Memory B cell (primary cell): ENCODE measurements at places on chromosomes 5 and 9.

GRCh38 chr9:70091572-70091971, 47.9 kb downstream of the MAMDC2 start:
- H3K27ac ChIP-seq: no peak overlapping the region
- peaks cover 6% of the 10 kb centered on the region for H3K27me3 ChIP-seq
- H3K4me3 ChIP-seq: no peak overlapping the region
- no peak for DNase-seq

GRCh38 chr9:22040760-22041159, 31.7 kb upstream of the CDKN2B start:
- H3K27me3 ChIP-seq: no peaks in the 10 kb centered on the region
- H3K27ac ChIP-seq: no peak overlapping the region
- no peak overlapping the region for H3K4me3 ChIP-seq
- H3K4me1 ChIP-seq: no peaks in the 10 kb centered on the region

DNA sequence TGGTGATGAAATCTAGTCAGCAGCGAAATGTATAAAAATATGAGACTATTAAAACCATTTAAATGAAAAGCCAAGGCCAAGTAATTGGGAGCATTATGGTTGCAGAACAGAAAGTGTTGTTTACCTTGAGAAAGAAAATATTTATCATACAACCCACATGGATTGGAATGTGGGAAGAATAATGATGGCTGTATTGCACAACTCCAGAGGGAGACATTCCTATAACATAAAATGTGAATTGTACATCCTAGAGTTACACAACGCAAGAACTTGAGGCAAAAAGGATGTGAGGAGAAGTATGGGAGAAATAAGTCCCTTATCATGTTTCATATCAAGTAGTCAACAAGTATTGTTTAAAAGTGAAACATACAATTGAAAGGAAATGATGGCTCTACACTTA, 1014.0 kb upstream of the SEMA6A start:
- H3K4me1 ChIP-seq: no peaks in the 10 kb centered on the region
- H3K4me3 ChIP-seq: no peak overlapping the region
- no peak for DNase-seq

DNA sequence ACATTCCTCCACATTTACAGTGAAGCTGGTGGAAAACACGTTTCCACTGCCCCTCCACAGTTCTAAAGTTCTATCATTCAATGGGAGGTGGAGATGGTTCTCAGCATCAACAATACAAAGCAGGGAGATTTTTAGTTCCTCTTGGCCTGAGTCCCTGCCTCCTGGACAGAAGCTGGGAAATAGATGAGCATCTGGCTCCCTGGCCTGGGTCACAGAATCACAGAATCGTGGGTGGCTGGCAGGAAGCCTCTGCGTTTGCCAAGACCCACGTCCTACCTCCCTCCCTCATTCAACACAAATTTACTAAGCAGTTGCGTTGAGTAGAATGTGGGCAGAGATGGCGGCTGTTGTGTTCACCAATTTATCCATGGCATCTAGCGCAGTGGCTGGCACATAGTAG, 5.2 kb upstream of the PPARGC1B start:
- H3K36me3 ChIP-seq: no peaks in the 10 kb centered on the region
- no peak overlapping the region for H3K27ac ChIP-seq
- H3K4me3 ChIP-seq: no peak overlapping the region
- no peak for DNase-seq
- peaks cover 10% of the 10 kb centered on the region for H3K4me1 ChIP-seq
- peaks cover 5% of the 10 kb centered on the region for H3K27me3 ChIP-seq

DNA sequence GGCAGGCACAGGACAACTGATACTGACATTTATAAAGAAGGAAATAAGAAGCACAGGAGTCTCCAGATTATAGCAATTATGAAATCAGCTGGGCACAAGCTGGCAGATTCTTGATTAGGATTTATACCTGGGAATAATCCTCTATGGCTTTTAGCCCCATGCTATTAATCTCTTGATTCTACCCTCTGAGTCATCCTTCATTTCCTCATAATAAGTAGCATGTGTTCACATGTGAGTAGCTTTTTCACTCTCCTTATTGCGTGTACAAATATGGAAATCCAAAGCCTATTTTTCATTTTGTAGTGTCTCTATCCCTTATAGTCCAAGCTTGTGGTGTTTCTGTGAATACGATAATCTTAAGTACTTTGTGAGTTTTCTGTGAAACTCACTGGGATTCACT, 185.0 kb upstream of the PRLR start:
- no peaks in the 10 kb centered on the region for H3K36me3 ChIP-seq
- no peak overlapping the region for H3K4me3 ChIP-seq
- DNase-seq: no peak
- H3K27ac ChIP-seq: no peak overlapping the region

GRCh38 chr5:83095163-83095956, 18.0 kb downstream of the XRCC4 start:
- no peak overlapping the region for H3K4me3 ChIP-seq
- H3K27ac ChIP-seq: no peak overlapping the region
- H3K4me1 ChIP-seq: peaks cover 15% of the 10 kb centered on the region
- no peak for DNase-seq
- no peaks in the 10 kb centered on the region for H3K27me3 ChIP-seq
- H3K36me3 ChIP-seq: peaks cover 14% of the 10 kb centered on the region
